ENCODE measurements at places on chromosomes 2 and 18.

GRCh38 chr2:168448980-168449379 lies 7.1 kb upstream of the CERS6 start:
- no peak for DNase-seq

GRCh38 chr18:79760348-79760747 lies 37.4 kb upstream of the KCNG2 start:
- no peak for DNase-seq

DNA sequence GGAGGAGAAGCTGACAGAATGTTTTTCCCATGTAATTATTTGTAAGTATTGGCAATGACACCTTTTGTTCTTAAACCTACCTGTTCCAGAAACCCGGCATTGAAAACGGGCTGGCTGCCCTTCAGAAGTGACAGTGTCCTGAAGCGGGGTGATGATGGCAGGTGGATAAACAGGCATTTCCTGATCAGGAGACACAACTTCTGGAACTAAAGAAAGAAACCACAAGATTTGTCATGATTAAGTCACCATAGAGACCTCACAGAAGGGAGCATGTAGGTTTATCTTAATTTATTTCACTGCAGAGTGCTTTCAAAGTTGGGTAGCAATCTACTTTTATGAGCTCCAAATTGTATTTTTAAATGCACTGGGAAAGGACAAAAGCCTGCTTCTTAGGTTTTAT lies 43.1 kb downstream of the TTN start:
- DNase-seq = no peak

DNA sequence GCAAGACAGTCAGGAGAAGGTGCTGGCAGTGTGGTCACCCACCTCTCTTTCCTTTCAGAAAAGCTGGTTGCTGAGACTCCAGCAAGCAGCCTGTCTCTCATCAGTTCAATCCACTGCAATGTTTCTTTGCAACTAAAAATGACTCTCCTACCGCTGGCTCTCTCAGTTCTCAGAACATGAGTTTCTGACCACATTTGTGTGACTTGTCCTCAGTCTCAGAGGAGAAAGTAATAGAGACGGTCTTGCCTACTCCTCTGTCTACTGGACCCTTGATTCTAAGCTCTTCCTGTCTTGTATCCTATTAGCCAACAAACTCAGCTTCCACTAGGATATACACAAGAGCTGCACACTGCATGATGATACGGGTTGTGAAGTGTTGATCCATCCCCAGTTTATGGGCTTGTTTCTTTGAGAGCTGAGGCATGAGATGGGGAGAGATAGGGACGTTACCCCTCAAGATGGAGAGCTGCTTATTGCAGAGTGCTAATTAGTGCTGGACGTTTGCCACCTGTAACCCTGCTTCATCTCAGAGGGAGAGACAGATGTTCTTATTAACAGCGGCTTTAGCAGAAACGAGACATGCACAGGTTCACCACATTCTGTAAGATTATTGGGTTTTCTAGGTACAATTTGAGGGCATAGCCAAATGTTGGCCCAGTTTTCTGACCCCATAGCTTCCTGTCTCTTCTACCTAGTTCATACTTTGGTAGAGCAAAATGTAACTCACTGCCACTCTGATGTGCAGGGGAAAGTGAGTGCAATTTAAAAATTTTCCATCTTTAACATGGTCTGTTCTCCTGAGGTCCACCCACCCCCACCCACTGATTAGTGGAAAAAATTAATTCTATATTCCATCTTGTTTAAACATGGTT lies 32.4 kb upstream of the YWHAQ start:
- DNase-seq = no peak

- no peak for DNase-seq
Measured at GRCh38 chr2:27958711-27959378, 68.3 kb downstream of the BABAM2 start.
